Aorta (tissue), 5 donors: ENCODE measurements at places on chromosomes 13 and 19.

GRCh38 chr13:78060966-78061365 is 142.3 kb upstream of the EDNRB start:
- DNase-seq: no peak

DNA sequence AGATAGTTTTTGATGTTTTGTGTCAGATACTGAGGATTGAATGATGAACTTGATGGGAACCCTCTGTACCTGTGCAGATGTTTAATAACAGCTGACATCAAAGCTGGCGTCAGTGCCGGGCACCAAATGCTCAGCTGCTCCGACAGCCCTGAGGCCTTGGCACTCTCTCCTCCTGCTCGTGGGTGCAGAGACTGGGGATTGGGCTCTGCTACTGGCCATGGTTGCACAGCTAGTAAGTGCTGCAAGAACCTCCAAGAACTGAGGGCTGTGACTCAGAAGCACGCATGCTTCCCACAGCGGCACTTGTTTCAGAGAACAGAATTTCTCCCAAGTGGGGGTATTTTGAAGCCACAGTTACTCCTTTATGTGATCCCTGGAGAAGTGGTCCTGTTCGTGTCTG is 5.9 kb downstream of the LAMP1 start:
- DNase-seq: no peak

DNA sequence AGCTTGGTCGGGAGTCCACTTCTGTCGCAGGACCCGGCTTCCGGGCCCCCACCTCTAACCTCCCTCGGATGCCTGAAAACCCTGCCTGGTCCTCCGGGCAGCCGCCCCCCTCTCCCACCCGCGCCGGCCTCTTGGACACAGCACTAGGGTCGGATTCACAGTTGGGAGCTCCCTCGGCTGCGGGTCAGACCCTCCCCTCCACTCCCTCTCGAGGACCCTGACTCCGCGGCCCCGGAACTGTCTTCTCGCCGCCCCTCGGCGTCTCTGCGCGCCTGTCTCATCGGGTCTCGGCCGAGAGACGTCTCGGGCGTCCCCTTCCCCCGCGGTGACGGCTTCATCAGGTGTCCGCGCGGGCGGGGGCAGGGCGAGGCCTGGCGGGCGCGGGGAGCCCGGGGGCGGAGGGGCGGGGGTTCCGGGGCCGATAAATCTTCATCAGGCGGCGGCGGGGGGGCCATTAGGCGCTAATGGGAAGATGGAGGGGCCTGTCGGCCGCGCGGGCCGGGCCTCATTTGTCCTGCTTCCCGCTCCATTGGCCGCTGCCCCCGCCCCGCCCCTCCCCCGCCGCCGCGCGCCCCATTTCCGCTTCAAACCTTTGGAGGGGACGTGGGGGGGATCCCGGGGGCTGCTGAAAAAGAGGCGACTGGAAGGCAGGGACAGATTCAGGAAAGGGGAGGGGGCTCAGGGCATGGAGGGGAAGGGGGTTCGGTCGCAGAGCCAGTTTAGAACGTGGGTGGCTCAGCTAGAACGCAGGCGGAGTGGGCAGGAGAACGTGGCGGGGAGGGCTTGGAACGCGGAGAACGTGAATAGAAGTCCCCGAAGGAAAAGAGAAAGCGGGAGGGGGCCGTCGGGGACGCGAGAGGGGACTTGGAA is 11.8 kb upstream of the ERFL start:
- DNase-seq: no peak

DNA sequence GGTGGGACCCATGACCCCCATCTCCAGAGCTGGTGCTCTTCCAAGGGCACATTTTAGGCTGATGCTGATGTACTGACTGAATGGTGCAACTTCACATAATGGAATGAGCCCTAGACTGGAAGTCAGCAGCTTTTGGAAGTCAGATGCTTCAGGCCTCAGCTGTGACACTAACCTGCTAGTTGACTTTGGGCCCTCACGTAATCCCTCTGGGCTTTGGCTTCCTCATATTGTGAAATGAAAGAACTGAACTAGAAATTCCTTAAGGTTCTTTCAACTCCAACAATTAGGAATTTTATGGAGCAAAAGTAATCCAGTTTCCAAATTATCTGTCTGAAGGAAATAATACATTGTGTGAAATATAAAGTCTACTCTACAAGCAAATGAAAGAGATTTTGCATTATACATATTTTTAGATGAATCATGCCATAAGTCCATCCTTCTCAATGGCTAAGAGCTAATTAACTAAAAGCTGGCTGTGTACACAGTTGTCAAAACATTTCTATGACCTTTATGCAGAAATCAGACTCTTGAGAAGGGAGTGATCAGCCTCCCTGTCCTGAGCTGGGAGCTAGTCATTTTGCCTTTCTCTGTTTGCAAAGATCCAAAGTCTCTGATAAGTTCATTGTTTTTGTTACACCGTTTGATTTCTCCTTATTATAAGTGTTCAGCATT is 204.2 kb downstream of the DCLK1 start:
- DNase-seq: no peak

DNA sequence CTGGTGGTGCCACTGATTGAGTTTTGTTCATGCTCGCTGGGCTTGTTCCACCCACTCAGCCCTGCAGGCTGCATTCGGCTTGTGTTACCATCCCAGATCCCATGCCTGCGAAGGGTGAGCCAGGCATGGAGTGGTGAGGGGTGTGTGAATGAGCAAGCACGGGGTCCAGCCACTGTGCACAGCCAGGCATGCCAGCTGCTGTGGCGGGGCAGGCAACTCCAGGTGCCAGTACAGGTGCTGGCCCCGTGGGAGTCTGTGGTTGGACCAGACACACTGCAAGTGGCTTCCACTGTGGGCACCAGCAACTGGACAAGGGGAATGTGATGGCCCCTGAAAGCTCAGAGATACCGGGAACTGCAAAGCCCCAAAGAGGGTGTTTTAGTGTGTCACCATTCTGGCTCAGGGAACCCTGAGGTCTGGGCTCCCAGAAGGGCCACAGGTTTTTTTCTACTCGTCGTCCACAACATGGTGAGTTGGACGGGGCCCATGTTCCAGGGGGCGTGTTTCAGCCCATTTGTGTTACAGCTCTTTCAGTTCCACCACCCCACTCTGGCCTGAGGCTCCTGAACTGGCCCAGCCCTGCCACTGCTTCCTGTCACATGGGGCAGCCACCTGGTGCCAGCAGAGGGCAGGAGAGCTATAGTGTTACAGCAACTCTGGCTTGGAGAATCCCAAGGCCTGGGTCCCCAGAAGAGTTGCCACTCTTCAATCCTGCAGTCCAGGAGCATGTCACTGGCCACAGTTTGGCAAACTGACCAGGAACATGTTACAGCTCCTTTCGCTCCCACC is 217.0 kb upstream of the OBI1 start:
- peak; percentile 35 for DNase-seq

DNA sequence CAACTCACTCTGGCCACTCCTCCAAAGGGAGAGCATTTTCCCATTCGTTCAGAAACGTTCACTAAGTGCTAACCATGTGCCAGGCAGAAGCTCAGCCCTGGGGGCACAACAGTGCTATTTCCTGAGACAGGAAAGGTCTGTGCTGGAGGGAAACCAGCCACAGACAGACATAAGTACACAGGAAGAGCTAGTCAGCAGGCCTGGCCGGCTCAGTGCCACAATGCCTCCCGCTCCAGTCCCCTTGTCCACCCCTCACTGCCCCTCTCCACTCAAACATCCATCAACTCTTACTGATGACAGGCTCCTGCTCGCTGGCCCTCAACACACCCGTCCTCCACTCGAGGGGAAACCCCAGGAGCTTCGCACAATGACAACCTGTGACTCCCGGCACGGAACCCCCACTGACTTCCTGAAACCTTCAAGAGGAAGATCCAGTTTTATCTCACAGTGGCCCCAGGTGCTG is 11.3 kb upstream of the PLA2G4C start:
- DNase-seq: no peak

- no peak for DNase-seq
Observed at GRCh38 chr13:73622381-73622780, 511.8 kb downstream of the KLF12 start.

GRCh38 chr13:23918208-23918607 is 20.9 kb upstream of the C1QTNF9B start:
- DNase-seq: no peak

DNA sequence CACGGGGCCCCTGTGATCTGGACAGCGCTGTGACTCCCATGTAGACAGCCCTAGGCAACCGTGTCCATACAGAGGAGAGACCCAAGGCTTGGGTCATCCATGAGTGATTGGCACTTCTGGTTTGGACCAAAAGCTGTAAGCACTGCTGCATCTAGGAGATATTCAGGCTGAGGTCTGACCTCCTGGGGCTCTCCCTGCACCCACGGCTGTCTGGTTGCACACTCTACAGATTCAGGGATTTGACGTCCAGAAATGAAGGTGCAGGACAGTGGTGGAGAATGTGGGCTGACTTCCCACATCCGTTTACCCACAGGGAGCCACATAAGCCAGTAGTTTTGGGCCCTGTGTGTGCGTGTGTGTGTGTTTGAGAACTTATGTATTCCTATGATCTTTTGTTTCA is 76.2 kb upstream of the ARHGEF7 start:
- no peak for DNase-seq

DNA sequence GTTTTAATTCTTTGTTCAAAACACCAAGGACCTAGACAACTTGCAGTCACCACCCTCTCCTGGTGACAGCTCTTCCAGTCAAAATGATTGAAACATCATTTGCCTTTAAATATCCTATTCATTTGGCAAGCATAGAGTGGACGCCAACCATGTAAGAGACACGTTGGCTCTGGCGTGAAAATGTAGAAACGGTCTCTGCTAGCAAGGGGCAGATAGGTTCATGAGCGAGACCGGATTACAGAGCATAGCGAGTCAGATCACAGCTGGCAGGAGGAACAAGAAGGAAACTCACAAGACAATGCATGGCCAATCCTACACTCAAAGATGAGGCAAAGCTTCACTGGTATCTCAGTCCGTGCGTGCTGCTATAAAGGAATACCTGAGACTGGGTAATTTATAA is 759.5 kb downstream of the UQCRFS1 start:
- DNase-seq: no peak

GRCh38 chr13:43114504-43114903 is 91.1 kb downstream of the DNAJC15 start:
- no peak for DNase-seq

- peak; percentile 47 for DNase-seq
Observed at GRCh38 chr13:101919541-101920181, 467.2 kb downstream of the ITGBL1 start.
